ENCODE measurements at places on chromosomes 7 and 10.
A peak's percentile ranks its signal among the peaks of the same experiment; 100 is the strongest.

DNA sequence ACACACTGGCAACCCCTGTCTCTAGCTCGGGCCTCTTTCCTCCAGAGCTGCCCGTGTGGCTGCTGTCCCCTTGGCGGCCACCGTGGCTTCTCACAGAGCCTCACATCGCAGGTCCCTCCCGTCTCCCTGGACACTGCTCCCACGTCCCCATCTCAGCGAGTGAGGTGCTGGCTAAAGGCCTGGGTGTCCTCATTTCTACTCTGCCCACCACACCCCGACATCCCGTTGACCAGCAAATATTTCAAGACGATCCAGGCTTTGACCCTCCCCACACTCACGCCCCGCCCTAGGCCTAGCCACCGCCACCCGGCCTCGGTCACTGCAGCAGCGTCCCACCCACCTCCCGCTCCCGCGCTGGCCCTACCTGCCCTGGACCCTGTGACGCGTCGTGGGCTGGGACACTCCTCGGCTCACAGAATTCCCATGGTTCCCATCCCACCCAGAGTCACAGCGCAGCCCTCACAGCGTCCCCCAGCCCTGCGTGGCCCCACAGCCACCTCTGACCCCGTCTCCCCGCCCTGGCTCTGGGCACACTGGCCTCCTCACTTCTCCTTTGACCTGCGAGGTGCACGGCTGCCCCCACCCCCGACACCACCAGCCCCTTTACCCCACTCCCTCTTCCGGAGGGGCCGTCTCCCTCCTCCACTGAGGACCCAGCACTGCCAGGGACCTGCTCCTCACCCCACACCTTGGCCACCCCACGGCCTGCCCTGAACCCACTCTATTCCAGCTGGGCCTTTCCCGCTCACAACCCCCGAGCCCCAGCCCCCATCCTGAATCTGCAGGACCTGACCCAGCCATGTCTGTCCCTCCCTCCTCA lies 6.9 kb downstream of the ADAP1 start:
- no peak for DNase-seq

- DNase-seq: peak; percentile 51
These were observed at the start of gene ZPBP for GRCh38 chr7:50092579-50093491. Gene ZPBP, minus strand, starts transcription at chr7:50093246. Its CDS starts 52 bp downstream, at chr7:50093194.

GRCh38 chr10:109343293-109343692 lies 580.0 kb downstream of the XPNPEP1 start:
- DNase-seq: no peak

DNA sequence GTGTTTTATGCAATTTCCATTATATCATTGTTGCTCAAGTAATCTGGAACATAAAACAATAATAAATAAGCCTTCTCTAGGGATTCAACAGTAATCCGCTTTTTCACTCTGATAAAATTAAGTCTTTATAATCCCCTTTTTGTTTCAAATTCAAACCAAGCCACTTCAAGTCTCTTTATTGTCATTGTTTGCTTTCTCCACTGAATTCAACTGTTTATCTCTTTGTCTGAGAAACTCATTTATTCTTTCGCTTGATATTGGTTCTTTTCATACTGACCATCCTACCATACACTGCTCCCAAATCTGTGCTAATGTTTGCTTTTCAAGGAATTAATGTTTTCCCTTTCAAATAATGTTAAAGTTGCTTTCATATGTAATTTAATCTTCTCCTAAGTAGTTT lies 550.4 kb upstream of the PCDH15 start:
- peak; percentile 2 for DNase-seq

- no peak for DNase-seq
These were observed 54.3 kb upstream of the ITGB1 start for GRCh38 chr10:33012306-33012705.

DNA sequence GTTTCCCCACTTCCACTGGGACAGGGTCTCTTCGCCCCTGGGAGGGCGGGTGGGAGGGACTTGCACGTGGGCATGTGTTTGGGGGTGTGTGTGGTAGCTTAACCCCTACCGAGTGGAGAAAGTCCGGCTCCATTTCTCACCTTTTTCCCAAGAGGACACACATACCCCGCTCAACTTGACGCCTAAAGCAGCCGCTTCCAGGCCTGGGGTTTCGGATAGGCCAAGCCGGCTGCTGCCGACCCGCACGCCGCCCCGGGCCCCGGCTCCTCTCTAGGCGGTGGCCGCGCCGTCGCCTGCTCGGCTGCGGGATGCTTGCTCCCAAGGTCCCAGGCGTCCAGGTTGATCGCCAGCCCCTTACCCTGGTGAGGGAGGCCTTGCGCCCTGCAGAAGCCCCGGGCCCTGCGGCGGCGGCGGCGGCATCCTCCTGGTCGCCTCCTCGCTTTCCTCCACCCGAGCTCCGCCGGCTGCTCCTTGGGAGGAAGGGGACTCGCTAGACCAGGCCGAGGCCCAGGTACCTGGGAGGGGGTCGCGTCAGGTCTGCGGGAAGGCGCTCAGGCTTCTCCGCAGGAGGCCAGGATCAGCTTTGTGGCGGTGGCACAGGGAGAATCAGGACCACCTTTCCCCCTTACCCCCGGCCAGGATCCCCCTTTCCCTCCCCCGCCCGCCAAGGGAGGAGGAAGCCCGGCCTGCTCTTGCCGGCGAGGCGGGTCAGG lies 3.2 kb upstream of the GATA3 start:
- DNase-seq: no peak

DNA sequence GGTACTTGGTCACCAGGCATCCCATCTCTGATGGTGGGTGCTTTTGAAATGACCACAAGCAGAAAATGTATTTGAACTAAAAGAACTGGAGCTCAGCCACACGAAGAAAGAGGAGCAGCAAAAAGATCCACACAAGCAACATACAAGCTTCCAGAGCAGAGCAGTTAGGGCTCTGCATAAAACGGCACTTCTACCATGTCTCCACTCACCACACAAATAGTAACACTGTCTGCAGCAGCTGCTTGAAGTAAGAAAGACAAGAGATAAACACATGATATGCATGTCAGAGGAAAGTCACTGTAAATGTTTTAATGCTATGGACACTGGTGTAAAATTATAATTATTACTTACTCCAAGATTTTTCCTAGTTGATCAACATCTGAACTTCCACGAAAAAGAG lies 32.5 kb upstream of the FAM133B start:
- DNase-seq: no peak

- no peak for DNase-seq
These were observed 554.3 kb downstream of the GRM8 start for GRCh38 chr7:126698446-126698845.

GRCh38 chr10:82543631-82544030 lies 668.6 kb downstream of the NRG3 start:
- no peak for DNase-seq

GRCh38 chr10:3549118-3549517 lies 235.9 kb downstream of the KLF6 start:
- DNase-seq: no peak

- DNase-seq: no peak
These were observed 142.9 kb downstream of the SVIL start for GRCh38 chr10:29491918-29492317.

DNA sequence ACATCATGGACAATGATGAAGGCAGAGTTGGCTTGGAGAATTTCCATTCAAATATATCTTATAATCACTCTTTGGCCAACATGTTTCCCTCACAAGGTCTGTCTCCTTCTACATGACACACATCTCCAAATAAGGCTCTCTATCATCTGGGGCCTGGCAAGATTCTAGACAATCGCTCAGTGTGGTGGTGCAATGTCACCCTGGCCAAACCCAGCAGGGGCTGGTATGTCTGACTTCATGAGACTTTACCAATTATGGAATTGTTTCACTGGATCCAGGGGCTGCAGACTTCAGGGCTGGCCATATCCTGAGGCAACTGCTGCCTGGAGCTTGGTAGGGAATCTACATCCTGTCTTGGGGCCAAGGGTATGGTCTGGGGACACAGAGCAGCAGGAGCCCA lies 319.0 kb downstream of the PLXNA4 start:
- no peak for DNase-seq

GRCh38 chr7:87739306-87739705 lies 111.1 kb downstream of the RUNDC3B start:
- DNase-seq: no peak

DNA sequence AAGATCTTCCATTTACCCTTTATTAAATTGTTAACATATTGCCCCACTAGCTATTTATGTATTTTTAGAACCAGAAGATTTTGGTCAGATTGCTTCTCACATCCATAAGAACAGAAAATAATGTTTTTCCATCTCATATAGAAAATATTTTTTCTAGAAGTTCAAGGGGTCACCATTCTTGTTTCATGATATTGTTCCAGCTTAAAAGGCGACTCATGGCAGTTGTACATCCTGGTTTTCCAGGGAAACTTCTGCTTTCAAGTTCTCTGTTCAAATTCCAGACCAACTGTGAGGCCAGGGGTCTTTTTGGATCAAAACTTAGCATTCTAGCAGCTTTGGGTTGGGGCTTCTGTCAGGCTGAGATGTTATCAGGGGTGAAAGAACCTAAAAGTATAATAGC lies 84.4 kb downstream of the LRRC4 start:
- no peak for DNase-seq

- DNase-seq: no peak
These were observed 4.1 kb downstream of the CHPF2 start for GRCh38 chr7:151236406-151236805.

DNA sequence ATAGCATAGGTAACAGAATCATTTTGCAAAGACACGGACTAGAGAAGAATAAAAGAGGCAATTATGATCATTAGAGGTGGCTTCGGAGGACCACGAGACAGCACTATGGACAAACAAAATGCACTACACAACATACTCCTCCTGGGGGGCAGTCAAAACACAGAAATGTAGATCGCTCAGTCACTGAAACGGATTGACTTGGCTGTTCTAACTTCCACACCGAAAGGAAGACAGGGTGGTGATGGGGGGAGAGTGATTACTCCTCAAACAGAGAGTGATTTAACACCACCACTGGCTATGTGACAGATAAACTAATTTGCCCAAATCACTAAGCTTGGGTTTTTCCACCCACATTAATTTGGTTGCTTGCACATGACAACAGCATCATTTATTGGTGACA lies 14.1 kb upstream of the PPA1 start:
- peak; percentile 55 for DNase-seq

GRCh38 chr7:75696263-75697037 lies 42.3 kb downstream of the HIP1 start:
- no peak for DNase-seq

GRCh38 chr10:69320521-69320920 lies 42.2 kb downstream of the HK1 start:
- DNase-seq: no peak

DNA sequence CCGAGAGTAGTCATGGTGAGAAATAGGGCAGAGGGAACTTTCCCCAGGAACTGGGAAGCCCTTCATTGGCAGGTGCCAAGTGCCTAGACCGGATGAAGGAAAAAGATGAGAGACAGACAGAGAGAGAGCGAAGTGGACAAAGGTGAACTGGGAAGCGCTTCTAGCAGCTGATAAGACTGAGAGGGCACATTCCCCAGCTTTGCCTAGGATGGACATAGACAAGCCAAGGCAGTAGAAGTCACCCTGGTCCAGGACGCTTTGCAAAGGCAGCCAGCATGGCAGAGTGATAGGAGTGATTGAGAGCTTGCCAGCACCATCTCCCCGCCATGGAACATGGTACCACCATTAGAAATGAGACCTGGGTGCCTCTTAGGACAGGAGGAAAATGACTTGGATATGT lies 372.8 kb upstream of the MGMT start:
- DNase-seq: no peak

GRCh38 chr7:143484119-143484518 lies 6.4 kb downstream of the TAS2R41 start:
- no peak for DNase-seq

DNA sequence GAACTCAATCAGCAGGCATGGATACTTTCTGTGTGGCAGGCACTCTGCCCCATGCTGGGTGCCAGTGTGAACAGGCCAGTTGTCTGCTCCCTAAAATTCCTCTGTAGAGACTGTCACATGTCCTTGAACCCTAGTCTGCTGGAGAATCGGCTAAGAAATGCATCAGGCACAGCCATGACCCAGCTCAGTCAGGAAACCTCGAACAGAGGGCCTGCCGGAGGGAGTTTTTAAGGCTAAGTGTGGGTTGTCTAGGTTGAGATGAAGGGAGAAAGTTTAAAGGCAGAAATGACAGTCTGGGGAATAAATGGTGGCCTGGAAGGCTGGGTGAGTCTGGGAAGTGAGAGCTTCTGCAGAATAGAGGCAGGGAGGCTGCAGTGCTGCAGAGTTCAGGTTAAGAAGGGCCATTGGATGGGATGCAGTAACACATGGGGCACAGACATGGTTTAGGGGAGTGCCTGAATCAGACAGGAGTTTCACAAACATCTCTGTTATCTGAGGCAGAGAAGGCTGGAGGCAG lies 45.3 kb downstream of the WDFY4 start:
- no peak for DNase-seq

DNA sequence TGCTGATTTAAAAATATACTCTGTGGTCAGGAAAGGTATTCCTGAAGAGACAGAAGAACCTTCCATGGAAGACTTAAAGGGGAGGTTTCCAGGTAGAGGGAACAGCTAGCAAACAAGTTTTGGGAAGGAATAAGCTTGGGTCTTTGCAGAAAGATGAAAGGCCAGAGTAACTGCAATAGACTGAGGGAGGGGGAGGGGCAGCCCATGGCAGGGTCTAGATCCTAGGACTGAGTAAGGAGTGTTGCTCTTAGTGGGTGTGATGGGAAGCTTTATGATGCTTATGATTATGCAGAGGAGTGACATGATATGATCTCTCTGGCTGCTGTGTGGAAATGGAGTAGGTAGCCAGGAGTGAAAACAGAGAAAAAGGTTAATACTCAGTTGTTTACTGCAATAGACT lies 90.0 kb upstream of the FEZF1 start:
- DNase-seq: no peak

DNA sequence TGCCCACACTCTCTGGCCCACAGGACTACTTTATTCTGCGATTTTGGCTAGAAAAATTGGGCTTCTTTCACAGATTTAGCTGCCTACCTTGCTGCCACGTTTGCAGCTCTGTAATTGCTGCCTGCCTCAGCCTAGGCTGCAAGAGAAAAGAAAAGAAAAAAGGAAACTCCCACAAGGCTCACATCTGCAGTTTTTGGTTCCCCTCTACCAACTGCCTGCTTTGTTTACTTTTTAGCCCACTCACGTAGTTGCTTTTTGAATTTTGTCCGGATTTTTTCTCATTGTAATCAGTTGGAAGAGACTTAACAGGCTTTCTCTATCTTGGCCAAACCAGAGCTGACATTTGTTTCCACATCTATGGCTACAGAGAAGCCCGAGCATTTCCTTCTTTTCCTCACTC lies 24.3 kb downstream of the SUN3 start:
- no peak for DNase-seq

GRCh38 chr10:73859428-73859783 lies 14.9 kb downstream of the CAMK2G start:
- DNase-seq: no peak

DNA sequence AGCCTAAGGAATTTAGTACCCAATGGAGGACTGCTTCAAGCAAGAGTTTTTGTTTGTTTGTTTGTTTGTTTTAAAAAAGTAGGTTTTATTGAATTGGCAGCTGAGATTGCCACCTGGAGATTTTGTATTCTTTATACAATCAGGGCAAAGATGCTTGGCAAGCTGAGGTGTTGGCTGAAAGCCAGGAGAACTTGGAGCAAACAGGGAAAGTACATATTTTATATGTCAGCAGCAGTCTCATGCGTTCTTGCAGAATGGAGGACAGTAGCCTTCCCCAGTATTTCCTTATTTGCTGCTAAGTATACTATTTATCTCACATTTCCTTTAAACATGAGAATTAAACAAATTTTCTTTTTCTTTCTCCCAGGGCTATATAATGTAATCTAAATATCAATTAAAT lies 22.6 kb upstream of the ICA1 start:
- DNase-seq: no peak
